ENCODE measurements at places on chromosomes 16 and 17.

DNA sequence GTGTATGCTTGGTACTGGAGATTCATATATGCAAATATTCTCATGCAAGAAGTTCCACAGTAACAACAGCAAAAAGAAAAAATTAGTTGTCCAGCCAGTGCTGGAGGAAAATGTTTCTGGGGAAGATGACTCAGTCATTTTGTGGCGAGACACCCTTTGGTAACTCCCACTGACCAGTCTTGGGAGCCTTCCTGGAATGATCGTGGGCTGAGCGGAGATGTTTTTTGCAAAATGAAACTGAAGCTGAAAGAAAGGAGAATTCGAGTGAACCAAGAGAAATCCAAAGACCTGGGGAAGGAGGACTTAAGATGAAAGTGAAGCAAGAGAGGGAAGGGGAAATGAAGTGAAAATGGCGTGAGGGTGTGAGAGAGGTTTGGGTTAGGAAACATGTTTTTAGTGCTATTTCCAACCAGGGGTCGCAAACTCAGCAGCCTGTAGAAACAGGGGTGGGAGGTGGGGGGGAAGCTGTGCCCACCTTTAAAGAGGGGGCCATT is 5.2 kb downstream of the ITPRIPL2 start:
- peak; percentile 61 for DNase-seq

DNA sequence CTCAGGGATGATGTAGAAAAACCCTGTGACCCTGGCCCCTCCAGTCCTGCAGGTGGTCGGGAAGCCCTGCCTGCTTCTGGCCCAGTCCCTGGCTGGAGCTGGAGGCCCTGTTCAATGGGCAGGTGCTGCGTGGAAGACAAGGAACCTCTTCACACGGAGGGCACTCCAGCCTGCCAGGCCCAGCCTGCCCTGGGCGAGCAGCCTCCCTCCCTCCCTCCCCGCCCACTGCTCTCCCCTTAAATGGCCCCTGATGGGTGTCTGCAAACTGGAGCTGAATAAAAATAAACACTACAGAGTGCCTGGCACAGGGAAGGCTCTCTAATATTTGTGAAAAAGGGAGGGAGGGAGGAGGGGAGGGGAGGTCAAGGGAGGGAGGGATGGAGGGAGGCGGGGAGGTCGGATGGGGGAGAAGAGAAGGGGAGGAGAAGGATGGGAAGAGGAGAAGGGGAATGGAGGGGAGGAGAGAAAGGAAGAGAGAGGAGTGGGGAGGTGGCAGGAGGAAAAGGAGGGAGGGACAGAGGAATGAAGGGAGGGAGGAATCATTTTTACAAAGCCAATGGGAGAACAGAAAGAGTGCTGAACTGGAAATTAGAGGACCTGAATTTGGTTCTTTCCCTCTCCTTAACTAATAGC is 222.8 kb upstream of the TNRC6C start:
- no peak for DNase-seq

- no peak for DNase-seq
These were observed 88.4 kb downstream of the CHD9NB start for GRCh38 chr16:52964290-52964689.

GRCh38 chr16:74888888-74889287 is 96.0 kb downstream of the WDR59 start:
- DNase-seq = no peak

Measured in lower leg skin (tissue), 4 donors.